ENCODE measurements at places on chromosomes 11 and 22. TPM values are rescaled to one million over a fixed set of nuclear protein-coding genes. Genes with fewer than 3 reads are reported as not detected.

The KCNA4 gene
- polyA plus RNA-seq = not detected

- H3K4me3 ChIP-seq = no peak overlapping the region
- H3K27ac ChIP-seq = no peak overlapping the region
- H3K27me3 ChIP-seq = peaks cover 1% of the 10 kb centered on the region
- no peaks in the 10 kb centered on the region for H3K36me3 ChIP-seq
- H3K4me1 ChIP-seq = peaks cover 3% of the 10 kb centered on the region
These were observed 27.1 kb upstream of the SLC22A12 start for GRCh38 chr11:64563966-64564365.

GRCh38 chr11:73072935-73073481 lies 69.1 kb downstream of the FCHSD2 start:
- no peaks in the 10 kb centered on the region for H3K27me3 ChIP-seq
- peaks cover 7% of the 10 kb centered on the region for H3K36me3 ChIP-seq
- peak; percentile 3 for DNase-seq
- H3K4me1 ChIP-seq = peaks cover 26% of the 10 kb centered on the region
- H3K27ac ChIP-seq = peak overlapping the region; percentile 35
- H3K4me3 ChIP-seq = peak overlapping the region; percentile 55

DNA sequence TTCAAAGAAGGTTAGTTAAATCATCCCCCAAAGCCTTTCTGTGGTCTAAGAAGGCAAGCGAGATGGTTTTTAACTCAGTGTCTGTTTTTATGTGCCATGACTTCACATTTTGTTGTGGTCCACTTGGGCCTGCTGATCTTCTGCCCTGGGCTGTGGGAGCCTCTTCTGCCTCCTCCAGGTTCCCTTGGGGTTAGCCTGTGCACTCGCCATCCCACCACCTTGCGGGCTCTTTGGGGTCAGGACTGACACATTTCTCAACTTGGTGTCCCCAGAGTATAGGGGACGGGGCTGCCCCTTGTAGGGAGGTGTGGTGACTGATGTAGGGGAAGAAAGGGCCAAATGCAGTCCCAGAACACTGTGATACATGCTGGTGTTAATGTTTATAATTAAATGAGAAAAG lies 207.0 kb downstream of the TBC1D22A start:
- H3K27ac ChIP-seq = no peak overlapping the region
- DNase-seq = no peak
- no peak overlapping the region for H3K4me3 ChIP-seq
- peaks cover 27% of the 10 kb centered on the region for H3K4me1 ChIP-seq
- H3K27me3 ChIP-seq = no peaks in the 10 kb centered on the region

GRCh38 chr11:128784059-128784804 lies 82.9 kb downstream of the KCNJ1 start:
- H3K27me3 ChIP-seq = peaks cover 4% of the 10 kb centered on the region
- DNase-seq = no peak
- H3K4me1 ChIP-seq = peaks cover 69% of the 10 kb centered on the region

- H3K4me1 ChIP-seq = peaks cover 29% of the 10 kb centered on the region
- H3K4me3 ChIP-seq = no peak overlapping the region
- peak overlapping the region; percentile 11 for H3K27ac ChIP-seq
- H3K36me3 ChIP-seq = peaks cover 88% of the 10 kb centered on the region
- peaks cover 4% of the 10 kb centered on the region for H3K27me3 ChIP-seq
- DNase-seq = no peak
These were observed 125.6 kb upstream of the SORL1-AS1 start for GRCh38 chr11:121578251-121578976.
